CD4-positive, alpha-beta T cell treated with Interleukin-15 for 4 hours (primary cell): ENCODE measurements at places on chromosomes 2 and 18.

GRCh38 chr2:69848186-69848790, 18.8 kb downstream of the GMCL1 start:
- no peak for DNase-seq

GRCh38 chr18:13261661-13262357, 43.2 kb downstream of the LDLRAD4 start:
- no peak for DNase-seq

DNA sequence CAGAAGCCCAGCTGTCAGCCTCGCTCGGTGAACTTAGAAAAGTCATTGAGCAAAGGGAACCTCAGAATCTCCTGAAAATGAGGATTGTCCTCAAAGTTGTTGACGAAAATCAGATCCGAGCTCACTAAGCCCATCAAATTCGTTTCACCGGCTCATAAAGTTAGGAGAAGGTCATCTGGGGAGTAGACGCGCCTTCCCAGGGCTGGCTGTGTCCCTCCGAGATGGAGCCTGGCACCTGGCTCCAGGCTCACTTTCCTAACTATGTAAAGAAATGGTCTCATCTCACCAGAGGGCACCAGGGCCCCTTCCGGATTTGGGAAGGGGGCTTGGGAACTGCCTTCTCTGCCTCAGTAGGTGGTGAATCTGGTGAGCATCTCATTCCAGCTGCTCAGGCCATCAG, 145.5 kb downstream of the PXDN start:
- DNase-seq: no peak

- DNase-seq: no peak
These were observed 5.1 kb downstream of the CXCR1 start for GRCh38 chr2:218161644-218162043.

DNA sequence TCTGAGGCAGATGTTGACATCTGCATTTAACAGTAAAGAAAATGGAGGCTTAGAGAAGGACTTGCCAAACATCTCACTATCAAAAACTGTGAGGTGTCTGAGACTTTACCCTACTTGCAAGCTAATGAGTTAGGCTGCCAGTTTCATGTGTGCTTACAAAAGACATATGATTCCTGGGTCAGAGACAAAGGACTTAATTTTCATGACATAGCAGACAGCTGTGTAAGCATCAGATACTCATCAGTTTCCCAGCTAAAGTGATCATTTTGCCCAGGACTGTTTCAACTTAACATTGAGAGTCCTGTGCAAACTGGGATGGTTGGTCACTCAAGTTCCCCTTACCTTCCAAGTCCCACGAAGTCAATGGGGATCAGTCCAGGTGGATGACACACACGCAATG, 18.9 kb upstream of the DAPL1 start:
- no peak for DNase-seq

DNA sequence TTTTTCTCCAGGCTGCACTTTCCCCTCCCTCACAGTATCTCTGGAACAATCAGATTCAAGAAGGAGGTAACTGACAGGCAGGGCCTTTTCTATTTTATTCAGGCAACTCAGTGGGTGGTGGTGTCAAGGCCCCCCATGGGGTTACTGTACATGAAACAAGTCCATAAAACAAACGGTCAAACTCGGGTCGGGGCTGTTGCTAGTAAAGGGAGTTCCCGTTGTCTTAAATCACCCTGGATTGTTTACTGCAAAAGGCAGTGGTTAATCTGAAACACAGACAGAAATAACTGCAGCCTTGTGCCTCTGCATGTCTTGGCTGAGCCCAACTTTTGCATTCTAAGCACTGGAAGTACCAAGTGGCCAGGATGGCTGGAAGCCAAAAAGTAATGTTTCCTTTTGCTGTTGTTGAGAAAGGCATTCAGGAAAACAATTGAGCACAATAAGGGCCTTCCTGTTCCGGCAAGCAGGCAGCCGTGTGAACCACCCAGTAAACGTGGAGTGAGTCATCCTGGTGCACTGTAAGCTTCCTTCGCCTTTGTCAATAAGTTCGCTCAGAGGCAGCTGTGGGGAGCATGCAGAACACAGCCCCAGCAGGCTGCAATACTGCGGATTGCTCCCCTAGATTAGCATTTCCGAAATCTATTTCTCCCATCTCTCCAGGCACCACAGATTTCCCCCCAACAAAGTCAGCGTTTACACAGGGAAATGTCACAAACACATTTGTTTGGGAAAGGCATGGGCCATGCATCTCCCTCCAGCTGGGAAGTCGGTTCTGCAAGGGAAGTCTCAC, 149.6 kb downstream of the IRS1 start:
- peak; percentile 47 for DNase-seq

DNA sequence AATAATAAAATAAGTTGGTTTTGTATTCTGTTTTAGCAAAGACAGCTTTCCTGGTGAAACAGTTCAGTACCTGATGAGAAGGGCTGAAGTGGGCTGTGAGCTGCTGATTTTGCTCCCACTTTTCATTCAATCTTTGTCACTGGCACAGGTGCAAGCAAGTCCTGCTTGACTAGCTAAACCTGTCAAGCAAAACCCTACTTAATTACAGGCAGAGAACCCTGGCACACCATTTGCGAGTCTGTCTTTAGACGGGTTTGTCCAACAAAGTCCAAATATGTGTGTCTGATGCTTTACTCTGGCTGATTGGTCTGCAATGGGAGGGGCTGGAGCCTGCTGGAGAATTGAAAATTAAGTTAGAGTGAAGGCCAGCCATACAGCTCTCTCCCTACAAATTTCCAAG, 267.2 kb downstream of the EPHA4 start:
- DNase-seq: no peak

- DNase-seq: no peak
These were observed 48.2 kb upstream of the CNGA3 start for GRCh38 chr2:98297817-98298682.

DNA sequence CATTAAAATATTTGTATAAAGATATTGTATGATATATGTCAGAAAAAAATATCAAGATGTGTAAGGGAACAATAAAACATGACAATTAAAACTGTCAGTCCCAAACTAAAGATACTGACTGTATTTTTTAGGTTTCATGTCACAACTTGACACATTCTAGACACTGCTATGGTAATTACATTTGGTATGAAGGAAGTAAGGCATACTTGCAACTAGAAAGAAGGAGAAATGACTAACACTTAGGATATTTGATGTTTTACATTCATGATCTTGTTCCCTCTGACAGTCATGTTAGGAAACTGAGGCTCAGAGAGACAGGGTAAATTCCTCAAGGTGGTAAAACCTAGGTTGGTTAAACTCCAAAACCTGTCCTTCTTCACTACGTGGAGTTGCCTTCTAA, 68.3 kb downstream of the TMEFF2 start:
- no peak for DNase-seq

GRCh38 chr2:160167089-160167740, 32.9 kb downstream of the ITGB6 start:
- no peak for DNase-seq

- DNase-seq: peak; percentile 52
These were observed 77.3 kb upstream of the RPL31 start for GRCh38 chr2:100924520-100925451.

- DNase-seq: no peak
These were observed 72.0 kb upstream of the TMEM178A start for GRCh38 chr2:39593439-39594393.

DNA sequence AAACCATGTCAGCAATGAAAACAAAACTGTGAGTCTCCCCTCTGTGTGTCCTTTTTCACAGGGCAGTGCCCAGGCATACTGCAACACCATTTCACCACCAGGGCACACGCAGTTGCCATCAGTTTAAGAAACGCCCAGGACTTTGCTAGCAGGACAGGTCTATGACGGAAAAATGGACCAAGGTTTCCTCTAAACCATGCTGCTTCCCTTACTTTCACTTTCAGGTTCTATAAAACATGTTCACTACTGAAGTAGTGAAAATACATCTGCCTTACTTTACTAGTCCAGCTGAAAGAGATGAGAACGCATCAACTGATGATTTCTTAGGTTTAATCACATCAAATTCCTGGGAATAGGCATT, 110.5 kb downstream of the TCF4 start:
- DNase-seq: no peak

GRCh38 chr2:185862657-185863398, 124.2 kb downstream of the FSIP2 start:
- no peak for DNase-seq

- DNase-seq: no peak
These were observed 99.1 kb upstream of the ITGA6 start for GRCh38 chr2:172328103-172328841.

DNA sequence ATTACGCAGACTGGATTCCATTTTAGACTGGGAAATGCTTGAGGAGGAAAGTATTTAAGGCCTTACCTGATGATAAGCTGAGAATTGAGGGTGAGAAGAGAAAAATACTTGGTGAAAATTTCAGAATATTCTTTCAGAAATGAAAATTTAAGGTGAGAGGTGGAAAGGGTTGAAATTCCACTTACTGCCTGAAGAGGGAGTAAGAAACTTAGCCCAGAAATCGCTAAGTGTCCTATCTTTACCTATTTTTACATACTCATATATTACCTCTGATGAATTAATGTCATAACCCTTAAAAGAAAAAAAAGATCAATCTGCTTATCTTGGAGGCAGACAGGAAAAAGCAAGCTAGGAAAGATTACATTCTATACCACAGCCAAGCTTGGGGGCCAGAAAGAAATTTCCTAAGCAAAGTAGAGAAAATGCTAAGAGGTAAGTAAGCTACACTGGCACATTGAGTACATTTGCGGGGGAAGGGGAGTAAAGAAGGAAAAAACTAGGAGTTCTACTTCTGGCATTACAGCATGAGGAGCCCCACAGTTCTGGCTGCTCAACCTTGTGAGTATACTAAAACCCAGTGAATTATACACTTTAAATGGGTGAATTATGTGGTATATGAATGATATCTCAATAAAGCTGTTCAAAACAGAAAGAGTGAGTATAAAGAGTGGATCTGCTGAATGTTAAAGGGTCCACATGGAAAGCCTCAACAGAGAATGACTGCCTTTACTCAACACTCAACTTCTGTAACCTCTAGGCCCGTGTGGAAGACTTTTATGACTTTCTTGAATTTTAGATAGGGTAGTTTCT, 33.8 kb downstream of the SMC6 start:
- peak; percentile 16 for DNase-seq

- no peak for DNase-seq
These were observed 98.1 kb upstream of the SPOPL start for GRCh38 chr2:138403431-138403927.

- peak; percentile 59 for DNase-seq
These were observed 153.7 kb downstream of the TGIF1 start for GRCh38 chr18:3603421-3604234.

DNA sequence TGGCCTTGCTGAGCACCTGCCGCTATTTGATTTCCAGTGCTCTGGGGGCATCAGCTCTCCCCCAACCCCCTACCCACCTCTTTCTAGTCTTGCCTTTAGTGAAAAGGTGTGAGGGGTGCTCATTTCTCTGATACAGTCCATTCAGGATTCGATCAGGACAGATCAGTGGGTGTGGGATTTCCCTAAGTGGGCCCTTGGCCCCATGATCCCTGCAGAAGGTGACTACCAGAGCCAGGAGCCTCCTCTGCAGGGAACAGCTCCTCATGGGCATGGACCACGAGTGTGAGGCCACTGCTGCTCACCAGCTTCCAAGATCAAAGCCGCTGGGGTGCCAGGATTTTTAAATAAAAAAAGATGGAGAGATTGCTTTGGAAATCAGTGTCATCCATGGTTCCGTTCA, 835.2 kb upstream of the ID2 start:
- no peak for DNase-seq

DNA sequence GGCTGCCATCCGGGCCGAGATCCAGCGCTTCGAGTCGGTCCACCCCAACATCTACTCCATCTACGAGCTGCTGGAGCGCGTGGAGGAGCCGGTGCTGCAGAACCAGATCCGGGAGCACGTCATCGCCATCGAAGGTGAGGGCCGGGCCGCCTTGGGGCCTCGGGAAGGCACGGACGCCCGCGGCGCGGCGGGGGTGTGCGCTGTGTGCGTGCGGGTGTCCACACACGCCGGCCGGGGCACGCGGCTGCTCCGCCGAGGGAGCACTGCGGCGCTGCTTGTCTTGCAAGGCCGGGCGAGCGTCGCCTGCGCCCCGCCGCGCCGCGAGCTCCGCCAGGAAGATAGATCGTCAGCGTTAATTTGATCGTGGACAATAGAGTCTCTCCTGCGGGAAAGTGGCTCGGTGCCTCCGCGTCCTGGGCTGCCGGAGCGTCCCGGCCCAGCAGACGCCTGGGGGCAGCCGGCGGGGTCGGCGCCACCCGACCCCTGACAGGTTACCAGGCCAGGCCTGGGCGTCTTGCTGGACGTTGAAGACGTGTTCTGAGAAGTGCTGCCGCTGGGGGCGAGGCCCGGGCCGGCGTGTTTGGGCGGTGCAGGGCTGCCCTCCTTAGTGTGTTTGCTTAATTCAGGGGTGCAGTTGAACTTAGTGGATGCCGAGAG, 1.0 kb downstream of the AGAP1 start:
- DNase-seq: no peak

DNA sequence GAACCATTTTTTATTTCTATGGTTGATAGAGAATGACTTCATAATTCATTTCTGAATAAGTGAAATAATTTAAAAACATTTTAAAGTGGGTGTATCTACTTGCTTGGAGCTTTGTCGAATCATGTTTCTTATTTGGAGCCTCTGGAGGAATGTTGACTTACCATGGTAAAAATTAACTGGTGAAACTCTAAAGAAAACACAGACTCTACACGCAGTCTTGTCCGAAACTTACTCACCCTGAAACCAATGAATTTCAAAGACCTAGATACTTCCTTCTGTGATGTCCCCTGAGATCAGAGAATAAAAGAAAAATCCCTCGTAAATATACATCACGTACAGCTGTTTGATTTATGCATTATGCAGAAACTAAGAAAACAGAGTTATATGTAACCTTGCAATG, 665.2 kb upstream of the NRXN1 start:
- no peak for DNase-seq

DNA sequence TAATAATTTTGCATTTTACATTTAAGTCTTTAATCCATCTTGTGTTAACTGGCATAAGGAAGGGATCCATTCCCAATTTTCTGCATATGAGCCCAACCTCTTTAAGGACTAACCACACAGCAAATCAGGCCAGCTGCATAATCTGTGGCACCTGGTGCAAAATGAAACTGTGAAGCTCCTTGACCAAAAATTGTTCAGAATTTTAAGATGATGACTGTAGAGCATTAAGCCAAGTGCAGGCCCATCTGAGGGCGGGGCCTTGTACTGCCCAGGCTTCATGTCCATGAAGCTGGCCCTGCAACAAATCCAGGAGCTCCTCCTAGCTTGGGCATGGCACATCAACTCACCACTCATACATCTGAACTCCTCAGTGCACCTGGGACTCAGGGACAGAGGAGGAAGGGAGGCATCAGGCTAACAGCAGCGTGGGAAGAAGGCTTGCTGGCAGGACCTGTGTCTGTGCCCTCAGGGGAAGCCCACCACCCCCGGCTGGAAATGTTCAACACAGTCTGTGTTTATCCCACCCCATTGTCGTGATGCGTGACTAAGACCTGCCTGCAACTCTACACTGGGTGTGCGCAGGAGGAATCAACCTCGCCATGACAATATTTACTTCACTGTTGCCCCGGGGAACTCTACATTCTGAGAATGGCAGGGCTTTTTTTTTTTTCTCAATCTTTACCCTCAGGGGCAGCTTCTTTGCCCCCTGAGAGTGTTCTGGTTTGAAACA, 128.9 kb upstream of the SIX2 start:
- DNase-seq: no peak

- no peak for DNase-seq
These were observed 1.1 kb upstream of the ATP6V1C2 start for GRCh38 chr2:10720306-10720705.

- DNase-seq: no peak
These were observed 90.3 kb downstream of the HDAC4 start for GRCh38 chr2:239310401-239311061.
